ENCODE measurements at places on chromosomes 2 and 18.

DNA sequence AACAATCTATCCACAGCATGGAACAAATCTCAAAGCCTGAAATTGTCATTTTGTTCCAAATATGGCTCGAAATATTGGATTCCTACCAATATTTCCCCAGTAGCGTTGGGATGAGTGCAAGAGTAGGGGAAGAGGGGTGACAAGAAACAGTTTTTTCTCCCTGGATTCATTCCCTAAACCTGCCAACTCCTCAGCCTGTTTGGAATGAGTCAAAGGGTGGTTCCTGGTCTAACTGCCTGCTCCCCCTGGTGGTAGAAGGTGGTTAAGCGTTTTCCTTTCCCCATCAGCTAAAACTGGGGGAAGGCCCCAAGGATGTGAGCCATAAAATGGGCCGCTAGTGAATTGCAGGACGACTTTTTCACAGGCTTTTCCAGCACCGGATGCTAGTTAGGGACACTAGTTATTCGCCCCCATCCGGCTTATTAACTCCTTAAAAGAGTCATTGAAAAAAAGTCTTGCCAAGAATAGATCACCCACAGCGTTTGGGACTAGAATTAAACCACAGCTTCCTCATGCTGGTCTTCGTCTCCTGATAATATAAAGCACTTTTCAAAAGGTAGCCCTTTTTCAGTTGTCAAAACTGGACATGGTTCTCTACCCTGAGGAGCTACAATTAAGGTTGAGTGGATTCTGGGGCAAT is 72.5 kb downstream of the DHRS9 start:
- DNase-seq = peak; percentile 37

DNA sequence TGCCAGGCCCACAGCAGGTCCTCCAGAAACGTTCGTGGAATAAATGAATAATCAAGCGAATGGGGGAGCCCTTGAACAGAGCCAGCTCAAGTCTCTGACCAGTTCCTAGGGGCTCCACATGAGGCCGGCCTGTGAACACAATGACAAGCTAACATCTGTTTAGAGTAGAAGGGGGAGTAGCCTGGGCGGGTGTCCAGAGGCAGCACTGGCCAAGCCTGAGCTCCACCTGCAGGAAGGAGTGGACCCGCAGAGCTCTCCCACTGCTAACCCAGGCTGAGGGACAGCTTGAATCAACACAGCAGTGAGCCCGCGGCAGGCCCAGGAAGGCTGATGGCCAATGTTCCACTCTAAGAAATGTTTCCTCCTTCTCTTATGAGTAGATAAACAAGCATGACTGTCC is 234.8 kb upstream of the RAB6C start:
- DNase-seq = no peak

- no peak for DNase-seq
These were observed 1469.7 kb upstream of the PIK3C3 start for GRCh38 chr18:40485318-40485717.

GRCh38 chr2:152814475-152815030 is 96.1 kb downstream of the ARL6IP6 start:
- no peak for DNase-seq

DNA sequence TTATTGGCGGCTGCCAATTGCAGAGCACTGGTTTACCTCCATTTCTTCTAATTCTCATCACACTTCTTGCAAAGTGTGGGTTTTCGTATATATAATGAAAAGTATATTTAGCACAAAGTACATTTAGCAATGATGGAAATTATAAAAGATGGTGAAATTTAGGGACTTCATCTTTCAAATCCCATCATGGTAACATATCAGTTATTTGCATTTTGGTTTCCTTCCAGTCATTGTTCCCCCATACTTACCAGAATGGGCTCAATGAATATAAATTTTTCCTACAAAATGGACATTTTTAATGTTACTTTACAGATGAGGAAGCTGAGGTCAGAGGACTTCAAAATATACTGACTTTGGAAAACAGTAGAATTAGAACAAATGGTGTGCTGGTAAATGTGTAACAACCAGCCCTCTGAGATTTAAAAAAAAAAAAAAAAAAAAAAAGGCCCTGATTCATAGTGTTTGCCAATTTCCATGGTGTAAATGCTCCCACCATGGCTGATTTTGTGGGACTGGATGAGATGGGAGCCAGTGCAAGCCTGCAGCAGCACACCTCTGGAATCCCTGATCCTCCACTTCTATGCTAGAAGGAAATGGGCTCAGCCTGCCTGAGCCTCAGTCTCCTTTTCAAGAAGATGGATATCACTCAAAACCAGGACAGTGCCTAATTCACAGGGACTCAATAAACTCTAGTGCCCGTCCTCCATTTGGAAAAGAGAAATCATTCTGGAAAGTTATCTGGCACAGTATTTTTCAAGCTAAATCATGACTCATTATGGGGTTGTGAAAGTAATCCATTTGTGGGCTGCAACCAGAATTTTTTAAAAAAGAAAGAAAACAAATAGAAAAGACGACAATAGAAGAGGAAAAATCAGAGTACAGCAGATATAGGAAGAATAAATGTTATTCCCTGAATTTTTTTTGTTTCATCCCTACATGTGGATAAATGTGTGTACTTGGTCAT is 34.0 kb downstream of the LBH start:
- no peak for DNase-seq

DNA sequence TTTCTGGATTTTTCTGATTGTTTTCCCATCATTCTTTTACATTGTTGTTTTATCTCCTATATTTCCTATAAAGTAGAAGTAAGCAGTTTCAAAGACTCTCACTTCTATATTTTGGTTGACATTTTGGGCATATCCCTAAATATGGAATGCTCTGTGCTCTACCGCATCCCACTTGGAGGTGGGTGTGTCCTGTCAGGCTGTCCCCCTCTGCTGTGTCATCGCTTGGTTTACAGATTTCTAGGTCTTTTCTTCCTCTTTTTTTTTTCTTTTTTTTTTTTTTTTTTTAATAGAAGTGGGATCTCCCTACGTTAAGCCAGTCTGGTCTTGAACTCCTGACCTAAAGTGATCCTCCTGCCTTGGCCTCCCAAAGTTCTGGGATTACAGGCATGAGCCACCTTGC is 13.3 kb downstream of the DGKD start:
- DNase-seq = no peak

DNA sequence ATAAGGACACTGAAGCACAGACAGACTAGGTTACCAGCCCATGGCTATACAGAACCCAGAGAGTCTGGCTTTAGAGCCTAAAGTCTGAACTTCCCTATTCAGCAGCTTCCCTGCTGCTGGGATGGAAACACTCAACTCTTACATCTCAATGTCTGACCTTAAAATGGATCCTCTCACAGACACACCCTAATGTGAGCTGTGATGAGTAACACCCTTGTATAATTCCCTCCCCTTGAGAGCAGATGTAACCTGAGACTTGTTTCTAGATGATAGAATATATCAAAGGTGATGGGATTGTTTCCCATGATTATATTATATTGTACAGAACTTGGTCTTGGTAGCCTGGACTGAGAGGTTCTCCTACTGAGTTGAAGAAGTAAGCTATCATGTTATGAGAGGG is 577.1 kb upstream of the KLHL29 start:
- no peak for DNase-seq

DNA sequence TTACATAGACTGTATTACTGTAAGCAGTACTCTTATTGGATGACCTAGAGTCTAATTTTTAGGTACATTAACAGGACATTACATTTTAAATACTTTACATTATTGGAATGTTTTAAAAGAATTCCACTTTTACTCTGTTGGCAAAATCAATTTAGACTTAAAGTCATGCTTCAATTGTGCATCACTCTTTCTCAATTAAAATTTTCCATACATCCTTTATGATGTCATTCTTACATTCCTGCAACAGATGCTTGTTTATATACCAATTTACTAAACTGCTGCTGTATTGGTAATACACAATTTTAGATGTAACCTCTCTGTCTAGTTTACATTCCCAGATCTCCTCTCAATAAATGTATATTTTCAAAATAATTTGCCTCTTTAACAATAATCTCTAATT is 440.1 kb downstream of the ZEB2 start:
- DNase-seq = no peak

GRCh38 chr2:113707106-113707505 is 49.3 kb downstream of the SLC35F5 start:
- DNase-seq = no peak

- DNase-seq = no peak
These were observed 146.7 kb downstream of the TSN start for GRCh38 chr2:121902171-121902591.

GRCh38 chr2:203971251-203971650 is 34.7 kb downstream of the ICOS start:
- no peak for DNase-seq

GRCh38 chr2:195561116-195561921 is 95.7 kb upstream of the SLC39A10 start:
- DNase-seq = peak; percentile 52

DNA sequence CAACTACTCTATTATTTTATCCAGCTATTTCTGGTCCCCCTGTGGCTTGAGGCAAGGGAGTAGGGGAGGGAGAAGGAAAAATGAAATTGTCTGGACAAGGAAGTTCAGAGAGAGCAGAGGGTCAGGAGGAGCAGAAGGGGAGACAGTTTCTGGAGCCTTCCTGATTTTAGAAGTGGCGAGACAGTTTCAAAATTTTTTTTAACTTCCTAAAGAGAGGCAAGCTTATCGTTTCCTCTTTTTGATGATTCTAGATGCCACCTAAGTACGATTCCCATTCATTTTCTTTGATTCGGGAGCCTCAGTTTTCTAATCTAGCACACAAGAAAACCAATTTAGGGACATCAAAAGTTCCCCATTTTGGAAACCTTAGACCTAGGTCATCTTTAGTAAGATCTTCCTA is 96.9 kb upstream of the B3GNT2 start:
- no peak for DNase-seq

DNA sequence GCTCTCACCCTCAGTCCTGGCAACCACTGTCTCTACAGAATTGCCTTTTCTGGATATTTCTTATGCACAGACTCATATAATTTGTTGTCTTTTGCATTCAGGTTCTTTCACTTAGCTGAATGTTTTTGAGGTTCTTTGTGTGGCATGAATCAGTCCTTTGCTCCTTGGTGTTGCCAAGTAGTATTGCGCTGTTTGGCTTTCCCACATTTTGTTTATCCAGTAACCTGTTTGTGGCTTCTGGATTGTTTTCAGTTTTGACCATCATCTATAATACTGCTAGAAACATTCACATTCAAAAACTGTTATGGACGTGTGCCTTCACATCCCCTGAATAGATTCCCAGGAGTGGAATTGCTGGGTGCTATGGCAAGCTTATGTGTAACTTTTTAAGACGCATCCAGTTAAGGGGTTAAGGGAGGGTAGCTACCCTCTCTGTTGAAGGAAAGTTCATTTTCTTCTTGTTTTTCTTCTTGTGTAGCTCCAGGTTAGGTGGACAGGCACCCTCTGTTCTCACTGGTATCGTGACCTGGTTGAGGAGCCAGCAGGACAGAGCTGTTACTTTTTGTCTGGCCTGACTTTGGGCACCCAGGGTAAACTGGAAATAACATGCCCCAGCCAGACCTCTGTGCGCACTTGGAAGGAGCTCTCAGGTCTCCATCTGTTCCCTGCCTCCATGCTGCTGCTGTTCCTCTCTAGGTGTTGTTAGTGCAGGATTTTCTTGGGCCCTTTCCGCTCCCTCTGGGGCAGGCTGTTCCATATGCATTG is 29.6 kb downstream of the ARHGAP25 start:
- DNase-seq = no peak

- no peak for DNase-seq
These were observed 44.7 kb downstream of the DHRS9 start for GRCh38 chr2:169114056-169114455.

GRCh38 chr2:235931676-235932075 is 236.5 kb downstream of the GBX2 start:
- no peak for DNase-seq
